GM12892 (cell line): ENCODE measurements at places on chromosomes 1 and 21.

DNA sequence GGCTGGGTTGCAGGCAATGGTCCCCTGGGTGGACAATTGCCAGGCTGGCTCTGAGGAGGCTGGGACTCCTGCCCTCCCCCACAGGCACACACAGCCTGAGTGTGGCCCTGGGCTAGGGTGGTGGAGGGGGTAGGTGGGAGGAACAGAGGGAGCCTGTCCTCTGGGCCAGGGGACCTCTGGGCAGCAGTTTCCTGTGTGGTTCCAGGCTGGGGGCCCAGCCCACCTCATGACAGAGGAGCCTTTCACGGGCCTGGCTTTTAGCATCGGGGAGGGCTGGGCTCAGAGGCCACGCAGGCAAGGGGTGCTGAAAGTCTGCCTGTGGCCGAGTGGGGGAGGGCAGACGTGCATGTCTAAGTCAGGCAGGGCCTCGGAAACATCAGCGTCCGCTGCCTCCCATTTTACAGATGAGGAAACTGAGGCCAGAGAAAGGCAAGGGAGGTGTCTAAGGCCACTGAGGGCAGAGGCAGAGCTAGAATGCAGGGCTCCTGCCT, 7.0 kb downstream of the EXTL1 start:
- DNase-seq, result no peak

DNA sequence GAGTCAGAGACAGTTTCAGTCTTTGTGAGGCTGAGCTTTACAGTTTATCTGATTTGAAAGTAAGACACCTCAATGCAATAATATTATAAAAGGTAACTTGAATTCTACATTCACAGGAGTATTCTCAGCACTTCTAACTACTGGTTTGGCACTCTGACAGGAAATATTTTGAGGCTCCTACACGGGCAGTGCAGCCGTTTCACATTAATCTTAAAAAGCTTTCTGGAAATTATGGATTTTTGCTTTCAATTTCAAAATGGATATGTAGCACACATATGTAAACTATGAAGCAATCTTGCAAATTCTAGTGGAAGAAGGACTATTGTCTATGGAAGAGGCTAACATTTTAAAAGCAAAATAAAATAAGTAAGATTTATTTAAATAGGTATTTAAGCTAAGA, 262.9 kb upstream of the SNX7 start:
- DNase-seq, result no peak

DNA sequence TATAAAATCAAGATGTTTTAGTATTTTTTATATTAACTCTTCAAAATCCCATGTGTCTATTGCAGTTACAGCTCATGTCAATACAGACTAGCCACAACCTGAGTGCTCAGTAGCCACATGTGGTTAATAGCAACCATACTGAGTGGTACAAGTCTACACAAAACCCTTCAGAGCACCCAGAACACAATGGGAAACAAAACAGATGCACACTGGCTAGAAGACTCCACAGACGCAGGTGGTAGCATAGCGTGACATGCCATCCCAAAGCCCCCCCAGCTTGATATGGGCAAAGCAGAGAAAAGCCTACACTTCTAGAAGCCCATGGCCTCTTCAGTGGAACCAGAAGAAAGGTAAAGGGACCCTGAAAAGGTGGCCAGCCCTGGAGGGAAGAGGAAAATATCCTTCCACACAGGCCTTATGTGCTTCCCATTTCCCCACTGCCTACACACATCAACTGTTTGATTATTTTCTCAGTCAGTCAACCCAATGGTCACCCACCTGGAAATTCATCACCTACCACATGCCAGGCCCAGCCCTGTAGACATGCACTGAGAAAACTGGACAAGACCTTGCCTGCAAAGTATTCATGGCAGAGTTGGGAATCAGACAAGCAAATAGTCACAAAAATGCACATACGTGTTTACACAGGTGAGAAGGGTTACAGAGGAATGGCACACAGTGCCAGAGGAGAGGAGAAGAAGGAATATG, 175.0 kb downstream of the VAV3 start:
- no peak for DNase-seq

DNA sequence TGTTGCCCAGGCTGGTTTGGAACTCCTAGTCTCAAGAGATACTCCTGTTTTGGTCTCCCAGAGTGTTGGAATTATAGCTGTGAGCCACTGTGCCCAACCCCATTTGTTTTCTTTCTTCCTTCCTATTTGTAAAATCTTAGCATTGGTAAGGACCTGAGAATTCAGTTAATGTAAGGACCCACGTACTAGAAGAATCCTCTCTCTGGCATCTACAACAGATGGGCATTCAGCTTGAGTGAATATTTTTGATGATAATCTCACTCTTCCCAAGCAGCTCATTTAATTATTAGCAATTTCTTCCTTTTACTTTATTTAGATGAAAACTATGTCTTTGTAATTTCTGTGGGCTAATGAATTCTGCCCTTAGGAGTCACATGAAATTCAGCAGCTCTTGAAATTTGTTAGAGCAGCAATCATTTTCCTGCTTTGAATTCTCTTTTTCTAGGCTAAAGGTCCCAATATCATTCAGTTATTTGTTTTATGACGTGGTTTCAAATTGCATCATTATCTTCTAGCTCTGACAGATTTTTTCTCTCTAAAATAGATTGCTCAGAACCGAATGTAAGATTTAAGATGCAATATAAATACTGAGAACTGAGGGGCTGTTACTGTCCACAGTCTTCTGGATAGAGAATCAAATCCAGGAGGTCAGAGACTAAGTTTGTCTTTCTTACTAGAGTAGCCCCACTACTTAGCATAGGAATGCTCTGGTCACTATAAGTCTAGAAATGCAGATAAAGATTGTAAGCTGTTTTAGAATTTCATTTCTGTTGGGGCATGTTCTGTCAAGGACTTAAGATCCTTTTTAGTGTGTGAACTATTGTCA, 59.4 kb downstream of the EPB41 start:
- DNase-seq, result no peak
